ENCODE measurements at places on chromosomes 1 and 21.

GRCh38 chr1:31428436-31429221 lies 15.6 kb downstream of the SERINC2 start:
- no peak for DNase-seq

- DNase-seq = no peak
Observed at GRCh38 chr1:197195100-197195499, 48.6 kb upstream of the ASPM start.

DNA sequence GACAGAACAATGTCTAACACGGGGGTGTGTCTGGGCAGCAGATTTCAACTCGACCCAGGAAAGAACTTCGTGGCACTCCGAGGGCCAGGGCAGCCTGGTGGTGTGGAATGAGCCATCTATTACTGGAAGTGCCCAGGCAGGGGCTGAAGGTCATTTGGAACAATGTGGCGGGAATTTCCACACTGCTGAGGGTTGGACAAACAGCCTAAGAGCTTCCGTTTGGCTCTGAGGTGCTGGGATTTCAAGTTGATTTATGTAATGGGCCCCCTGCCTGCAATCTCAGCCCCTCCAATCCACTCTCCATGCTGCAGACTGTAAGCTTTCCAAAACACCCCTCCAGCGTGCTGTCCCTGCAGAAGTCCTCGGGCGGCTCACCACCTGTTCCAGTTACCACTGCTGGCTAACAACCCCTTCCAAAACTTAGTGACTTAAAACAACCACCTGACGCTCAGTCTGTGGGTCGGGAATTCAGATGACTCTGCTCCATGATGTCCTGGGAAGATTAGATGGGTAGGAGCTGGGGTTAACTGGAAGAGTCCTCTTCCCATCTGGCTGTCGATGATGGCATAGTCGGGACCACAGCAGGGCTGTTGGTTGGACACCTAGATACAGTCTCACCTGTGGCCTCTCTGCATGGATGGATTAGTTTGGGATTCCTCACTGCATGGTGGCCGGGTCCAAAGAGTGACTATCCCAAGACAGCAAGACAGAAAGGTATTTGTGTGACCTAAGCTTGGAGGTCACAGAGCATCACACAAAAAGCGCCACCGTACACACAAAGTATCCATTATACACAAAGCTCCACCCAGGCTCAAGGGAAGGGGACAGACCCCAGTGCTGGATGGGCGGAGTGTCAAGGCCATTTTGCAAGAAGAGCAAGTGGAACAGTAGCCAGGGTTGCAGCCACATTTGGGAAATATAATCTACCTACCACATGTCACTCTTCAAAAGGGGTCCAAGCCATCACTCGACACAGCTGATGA lies 89.7 kb upstream of the IFFO2 start:
- DNase-seq = no peak

- DNase-seq = no peak
Observed at GRCh38 chr1:116808200-116808847, 54.1 kb downstream of the CD2 start.

DNA sequence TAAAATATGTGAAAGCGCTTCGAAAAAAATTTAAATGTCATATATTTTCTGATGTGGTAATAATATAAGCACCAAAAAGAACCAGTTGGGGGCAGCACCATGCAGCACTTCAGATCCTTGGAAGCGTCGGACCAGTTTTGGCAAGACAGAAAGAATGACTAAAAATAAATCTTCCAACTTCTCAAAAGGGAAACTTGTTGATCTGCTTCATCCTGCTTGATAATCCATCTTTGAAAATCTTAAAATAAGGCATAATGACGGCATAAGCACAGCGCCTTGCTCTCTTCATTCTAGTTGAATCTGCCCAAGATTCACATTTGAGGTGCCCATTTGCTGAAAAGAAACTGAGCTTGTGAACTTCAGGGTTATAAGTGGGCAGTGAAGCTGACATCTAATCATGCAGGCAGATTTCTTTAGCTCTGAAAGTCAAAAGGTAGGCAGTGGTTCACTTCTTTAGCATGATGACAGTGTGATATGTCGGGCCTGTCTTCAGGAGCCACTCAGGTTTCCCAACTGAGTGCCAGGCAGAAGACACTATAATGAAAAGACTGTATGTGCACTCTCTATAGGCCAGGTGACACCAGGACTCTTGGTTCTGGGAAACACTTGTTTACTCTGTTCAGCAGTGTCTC lies 19.8 kb upstream of the MUTYH start:
- no peak for DNase-seq

DNA sequence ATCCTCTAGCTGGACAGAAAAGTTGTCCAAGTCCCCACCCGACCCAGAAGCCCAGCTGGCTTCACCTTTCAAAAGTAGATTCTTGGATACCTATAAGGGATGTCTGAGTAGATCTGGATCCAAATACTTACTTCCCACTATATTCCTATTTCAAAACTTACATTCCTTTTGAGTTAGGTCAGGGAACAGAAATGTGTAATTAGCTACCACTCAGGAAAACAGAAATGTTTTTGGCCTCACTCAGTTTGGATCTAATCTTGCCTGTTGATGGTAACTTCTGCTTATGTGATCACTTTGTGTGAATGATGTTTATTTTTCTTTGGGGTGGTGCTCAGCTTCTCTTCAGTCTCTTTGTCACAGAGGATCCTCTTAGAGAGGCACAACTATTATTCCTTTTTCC lies 814.4 kb upstream of the RGS18 start:
- DNase-seq = no peak

Data from GM13977 (cell line).